GOT3 (cell line): ENCODE measurements at places on chromosomes 16 and 17.
A peak's percentile ranks its signal among the peaks of the same experiment; 100 is the strongest.

- no peak for DNase-seq
These were observed 275.4 kb downstream of the SEC14L1 start for GRCh38 chr17:77416105-77416713.

DNA sequence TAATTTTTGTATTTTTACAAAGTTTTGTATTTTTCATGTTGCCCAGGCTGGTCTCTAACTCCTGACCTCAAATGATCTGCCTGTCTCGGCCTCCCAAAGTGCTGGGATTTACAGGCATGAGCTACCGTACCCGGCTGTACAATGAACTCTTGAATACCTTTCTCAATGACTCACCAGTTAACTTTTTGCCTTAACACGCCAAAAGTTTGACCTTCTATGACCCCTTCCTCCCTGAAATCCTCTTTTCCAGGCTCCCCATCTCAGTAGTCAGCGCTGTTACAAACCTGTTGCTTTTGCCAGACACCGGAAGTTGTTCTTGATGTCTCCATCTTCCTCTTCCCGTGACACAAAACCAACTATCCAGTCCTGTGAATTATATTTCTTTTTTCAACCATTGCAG lies 158.1 kb upstream of the ASIC2 start:
- no peak for DNase-seq

GRCh38 chr16:79320956-79321355 lies 279.6 kb downstream of the MAF start:
- no peak for DNase-seq

DNA sequence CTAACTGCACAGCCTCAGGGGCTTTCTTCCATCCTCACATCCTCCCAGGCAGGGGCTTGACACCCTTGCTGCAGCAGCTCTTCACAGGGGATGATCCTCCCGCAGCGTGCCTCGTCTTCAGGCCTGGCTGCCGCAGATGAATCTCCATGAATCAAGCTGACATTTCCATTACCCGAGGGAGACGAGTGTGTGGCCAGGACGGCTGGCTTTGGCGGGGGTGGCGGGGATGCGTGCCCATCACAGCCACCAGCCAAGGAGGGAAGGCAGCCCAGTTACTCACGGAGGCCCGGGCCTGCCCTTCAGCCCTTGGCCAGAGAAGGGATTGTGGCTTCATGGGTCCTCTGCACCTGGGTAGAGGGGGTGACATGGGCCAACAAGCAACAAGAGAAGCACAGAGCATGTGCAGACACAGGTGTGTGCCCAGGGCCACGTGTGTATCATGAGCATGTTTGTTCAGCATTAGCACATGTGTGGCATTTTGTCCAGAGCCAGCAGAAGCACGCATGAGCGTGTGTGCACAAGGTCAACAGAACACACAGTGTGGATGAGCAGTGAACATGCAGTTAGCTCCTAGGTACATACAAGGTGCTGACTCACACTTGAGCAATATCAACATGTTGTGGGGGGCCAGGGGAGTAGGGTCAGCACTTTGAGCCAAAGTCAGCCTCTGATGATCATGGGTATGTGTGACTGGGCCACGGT lies 236.4 kb downstream of the KATNIP start:
- DNase-seq, result no peak

DNA sequence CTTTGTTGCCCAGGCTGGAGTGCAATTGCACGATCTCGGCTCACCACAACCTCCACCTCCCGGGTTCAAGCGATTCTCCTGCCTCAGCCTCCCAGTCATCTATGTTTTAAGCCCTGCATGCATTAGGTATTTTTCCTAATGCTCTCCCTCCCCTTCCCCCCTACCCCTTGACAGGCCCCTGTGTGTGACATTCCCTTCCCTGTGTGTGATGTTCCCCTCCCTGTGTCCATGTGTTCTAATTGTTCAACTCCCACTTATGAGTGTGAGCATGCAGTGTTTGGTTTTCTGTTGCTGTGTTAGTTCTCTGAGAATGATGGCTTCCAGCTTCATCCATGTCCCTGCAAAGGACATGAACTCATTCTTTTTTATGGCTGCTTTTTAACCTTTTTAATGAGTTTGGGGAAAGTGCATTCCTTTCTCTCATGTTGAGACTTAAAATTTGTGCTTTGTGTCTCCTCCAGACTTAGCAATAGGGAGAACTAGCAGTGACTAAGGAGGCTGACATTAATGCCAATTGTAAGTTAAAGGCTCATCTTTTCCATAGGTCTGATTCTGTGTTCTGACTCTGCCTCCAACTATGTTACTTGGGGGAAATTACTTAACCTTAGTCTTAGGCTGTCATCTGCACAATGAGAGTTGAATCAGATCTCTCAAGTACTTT lies 17.7 kb upstream of the PHAF1 start:
- no peak for DNase-seq

DNA sequence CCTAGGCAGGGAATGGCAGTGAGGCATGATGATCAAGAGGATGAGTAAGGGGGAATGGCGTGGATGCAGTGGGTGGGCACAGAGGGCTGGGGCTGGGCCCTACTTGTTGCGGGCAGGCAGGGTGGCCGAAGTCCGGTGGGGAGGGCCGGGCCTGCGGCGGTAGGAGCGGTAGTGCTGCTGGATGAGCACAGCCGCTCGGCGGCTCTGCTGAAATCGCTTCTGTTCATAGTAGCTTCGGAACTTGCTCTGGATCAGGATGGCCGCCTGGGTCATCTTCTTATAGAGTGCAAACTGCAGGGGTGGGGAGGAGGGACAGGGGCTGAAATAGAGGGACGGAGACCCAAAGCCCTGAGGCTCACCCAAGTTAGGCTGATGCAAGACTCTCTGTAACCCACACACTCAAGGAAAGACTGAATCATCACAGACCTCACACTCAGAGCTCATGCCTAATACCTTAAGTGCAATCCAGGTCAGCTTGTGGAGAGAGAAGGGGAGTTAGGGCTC lies 1.5 kb upstream of the SPAG7 start:
- peak; percentile 46 for DNase-seq

GRCh38 chr16:35516971-35517370 lies 2057.6 kb downstream of the TP53TG3F start:
- no peak for DNase-seq

GRCh38 chr17:58324056-58324408 lies 4.6 kb downstream of the TSPOAP1 start:
- no peak for DNase-seq

DNA sequence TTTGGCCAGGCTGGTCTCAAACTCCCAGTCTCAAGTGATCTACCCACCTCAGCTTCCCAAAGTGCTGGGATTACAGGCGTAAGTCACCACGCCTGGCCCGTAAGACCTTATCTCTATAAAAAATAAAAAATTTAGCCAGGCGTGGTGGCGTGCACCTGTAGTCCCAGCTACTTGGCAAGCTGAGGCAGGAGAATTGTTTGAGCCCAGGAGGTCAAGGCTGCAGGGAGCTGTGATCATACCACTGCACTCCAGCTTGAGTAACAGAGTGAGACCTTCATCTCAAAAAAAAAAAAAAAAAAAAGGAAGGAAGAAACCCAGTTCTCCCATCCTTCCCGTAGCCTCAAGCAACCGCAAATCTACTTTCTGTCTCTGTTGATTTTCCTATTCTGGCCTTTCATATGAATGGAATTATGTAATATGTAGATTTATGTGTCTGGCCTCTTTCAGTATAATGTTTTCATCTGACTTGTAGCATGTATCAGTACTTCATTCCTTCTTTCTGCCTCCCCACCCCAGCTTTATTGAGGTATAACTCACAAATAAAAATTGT lies 11.2 kb downstream of the CASC3 start:
- no peak for DNase-seq

- no peak for DNase-seq
These were observed 2.1 kb upstream of the NRN1L start for GRCh38 chr16:67882374-67883145.

DNA sequence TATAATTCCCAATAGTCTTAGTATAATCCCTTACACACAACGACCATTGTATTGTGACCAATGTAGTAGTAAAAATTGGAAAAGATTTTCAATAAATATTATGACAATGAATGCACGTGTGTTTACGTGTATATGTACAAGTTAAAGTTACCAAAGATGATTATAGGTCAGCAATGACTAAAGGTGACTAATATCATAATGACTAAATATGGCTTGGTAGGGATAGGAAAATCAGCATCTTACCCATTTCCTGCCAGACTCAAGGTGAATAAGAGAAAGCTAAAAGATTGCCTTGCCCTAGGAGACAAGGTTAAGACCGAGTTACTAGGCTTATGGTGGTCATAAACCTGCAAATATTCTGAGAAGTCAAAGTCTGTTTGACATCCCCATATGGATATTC lies 34.4 kb downstream of the CPD start:
- DNase-seq, result no peak

GRCh38 chr16:66856801-66857200 lies 12.6 kb downstream of the CA7 start:
- DNase-seq, result no peak

DNA sequence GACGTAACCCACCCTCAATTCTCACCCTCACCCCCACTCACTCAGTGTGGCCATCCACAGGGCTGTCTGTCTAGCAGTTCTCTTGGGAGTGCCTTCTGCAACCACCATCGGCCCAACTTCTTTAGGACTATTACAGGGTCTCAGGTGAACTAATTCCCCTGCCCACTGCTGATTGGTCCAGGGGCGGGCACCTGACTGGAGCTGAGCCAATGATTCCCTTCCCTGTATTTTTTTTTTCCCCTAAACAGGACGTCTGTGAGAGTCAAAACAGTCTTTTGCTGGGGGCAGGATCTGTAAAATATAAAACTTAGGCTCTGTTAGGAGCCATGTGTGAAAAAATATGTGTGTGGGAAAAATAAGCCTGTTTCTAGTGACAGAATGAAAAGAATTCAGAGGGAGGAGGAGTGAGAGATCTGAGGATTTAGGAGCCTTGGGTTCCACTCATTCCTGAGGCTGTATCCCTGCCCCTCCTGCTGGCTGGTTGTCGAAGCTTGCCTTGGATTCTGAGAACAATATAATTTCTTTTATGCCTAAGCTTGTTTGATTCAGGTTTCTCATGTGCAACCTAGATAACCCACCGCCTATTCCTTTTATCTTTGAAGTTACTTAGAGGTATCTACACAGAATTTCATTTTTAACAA lies 115.0 kb downstream of the SPACA3 start:
- DNase-seq, result no peak

DNA sequence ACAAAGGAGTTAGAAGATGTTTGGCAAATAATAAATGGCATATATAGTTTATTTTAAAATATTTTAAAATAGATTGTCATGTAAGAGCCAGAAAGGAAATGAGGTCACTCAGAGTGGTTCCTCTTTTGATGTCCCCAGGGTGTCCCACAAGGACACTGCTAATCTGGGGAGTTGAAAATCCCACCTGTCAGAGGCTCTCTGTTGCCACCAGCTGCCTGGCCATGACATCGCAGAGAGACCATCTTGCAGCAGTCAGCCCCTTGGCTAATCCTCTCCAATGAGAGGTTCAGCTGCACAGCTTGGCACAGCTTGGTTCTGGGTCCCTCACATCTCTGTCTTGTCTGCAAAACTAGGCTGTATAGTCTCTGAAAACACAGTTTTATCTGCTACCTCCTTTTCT lies 11.0 kb upstream of the RBFOX1 start:
- no peak for DNase-seq

DNA sequence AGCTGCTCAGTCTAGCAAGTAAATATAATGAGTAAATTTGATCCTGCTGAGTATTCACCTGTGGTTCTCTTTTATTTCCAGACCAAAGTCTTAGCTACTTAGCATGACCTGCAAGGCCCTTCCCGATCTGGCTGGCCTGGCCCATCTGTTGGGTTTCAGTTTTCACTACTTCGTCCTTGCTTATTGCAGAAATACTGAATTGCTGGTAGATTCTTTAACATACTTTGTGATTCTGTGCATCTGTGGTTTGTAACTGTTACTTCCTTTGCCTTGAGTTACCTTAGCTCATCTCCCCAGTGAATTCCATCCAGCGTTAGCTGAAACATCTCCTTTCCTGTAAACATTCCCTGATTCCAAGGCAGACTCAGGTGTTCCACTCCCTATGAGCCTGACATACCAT lies 131.1 kb downstream of the PHKB start:
- DNase-seq, result no peak

DNA sequence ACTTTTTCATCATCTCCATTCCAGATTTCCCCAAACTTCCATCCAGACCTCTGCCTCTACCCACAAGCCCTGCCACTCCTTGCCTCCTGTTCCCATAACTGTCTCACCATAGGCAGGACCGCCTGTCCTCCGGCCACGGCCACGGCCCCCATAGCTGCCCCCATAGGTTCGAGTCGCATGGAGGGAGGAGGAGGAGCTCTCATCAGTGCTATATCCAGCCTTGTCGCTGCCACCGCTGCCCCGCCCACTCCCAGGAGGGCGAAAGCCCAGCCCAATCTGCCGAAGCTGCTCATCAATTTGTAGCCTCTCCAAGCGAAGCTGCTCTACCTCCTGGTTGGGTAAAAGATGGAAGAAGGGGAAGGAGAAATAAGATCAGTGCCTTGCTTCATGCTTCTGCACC lies 3.4 kb upstream of the SOX15 start:
- no peak for DNase-seq

DNA sequence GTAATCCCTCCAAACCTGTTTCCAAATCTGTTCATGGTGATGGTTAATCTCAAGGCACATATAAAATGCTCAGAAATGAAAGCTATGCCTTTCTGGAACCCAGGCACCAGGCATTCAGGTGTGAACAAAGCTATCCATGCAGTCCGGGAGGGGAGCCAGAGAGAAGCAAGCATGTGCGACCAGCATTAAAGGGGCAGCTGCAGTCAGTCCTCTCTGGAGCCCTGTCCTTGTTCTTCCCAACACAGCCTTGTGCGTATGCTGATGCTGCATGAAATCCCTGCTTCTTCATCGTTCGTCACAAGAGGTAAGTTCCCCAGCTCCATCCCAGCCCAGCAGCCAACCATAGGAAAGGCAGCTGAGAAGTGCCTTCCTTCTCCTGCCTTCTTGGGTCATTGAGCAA lies 148.7 kb downstream of the GRIN2A start:
- DNase-seq, result no peak
